Hematopoietic multipotent progenitor cell treated with erythropoietin and hydrocortisone succinate and interleukin-3 and kit ligand, for 17 days (in vitro differentiated cells): ENCODE measurements at places on chromosomes 4 and X.

GRCh38 chr4:24768604-24769003 lies 26.8 kb upstream of the SOD3 start:
- no peak for DNase-seq

GRCh38 chrX:120797188-120797851 lies 78.3 kb downstream of the CT47B1 start:
- no peak for DNase-seq

DNA sequence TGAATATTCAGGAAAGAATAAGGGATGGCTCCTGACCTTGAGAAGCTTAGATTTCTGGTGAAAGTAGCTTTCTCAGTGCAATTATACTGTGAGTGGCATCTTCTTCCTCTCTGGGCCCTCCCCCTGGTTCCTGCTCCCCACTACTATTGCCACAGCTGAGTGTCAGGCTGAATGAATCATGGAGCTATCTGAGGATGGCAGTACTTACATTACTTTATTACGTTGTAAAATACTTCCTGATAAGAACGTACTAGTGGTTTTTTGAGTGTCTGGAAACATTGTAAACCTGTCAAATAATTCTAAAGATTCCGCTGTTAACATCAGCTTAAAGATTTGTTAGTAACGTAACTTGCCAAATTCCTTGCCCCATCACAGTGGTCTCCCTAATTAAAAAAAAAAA lies 36.2 kb downstream of the ARHGAP10 start:
- DNase-seq, result no peak

DNA sequence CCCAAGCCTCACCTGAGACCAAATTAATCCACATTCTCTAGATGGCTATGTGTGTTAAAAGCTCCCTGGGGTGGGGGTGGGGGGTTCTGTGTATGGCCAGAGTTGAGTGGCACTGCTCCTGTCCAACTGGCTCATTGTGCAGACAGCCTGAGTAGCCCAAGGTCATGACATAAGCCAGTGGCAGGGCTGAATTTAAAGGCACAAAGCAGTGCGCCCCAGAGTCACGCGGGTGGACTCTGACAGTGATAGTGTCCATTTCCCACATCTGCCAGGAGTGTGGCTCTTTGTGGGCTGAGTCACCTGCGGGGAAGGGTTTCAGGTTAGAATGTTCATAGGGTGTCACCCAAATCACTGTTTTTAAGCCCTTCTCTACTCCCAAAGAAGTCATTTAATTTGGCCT lies 45.4 kb downstream of the SCD5 start:
- DNase-seq, result no peak

- no peak for DNase-seq
These were observed 56.5 kb downstream of the AGA start for GRCh38 chr4:177385576-177386277.

GRCh38 chr4:182429896-182430295 lies 186.7 kb downstream of the TENM3 start:
- DNase-seq, result no peak

DNA sequence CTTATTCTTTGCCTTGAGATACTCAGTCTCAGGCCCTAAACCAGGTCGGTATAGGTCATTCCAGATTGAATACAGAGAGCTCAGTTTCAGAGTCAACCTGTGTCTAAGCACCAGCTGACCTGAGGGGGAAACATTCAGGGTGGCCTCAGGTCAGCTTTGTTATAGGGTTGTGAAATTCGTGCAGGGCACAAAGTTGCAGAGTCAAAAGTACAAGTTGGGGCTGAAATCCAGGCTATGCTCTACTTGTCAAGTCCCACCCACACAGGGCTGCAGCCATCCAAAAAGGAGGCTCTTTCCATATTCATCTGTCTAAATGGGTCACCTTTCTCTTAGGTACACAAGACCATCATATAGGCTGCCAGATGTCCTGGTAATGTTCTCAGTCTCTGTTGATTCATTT lies 89.7 kb downstream of the ITIH6 start:
- DNase-seq, result no peak

DNA sequence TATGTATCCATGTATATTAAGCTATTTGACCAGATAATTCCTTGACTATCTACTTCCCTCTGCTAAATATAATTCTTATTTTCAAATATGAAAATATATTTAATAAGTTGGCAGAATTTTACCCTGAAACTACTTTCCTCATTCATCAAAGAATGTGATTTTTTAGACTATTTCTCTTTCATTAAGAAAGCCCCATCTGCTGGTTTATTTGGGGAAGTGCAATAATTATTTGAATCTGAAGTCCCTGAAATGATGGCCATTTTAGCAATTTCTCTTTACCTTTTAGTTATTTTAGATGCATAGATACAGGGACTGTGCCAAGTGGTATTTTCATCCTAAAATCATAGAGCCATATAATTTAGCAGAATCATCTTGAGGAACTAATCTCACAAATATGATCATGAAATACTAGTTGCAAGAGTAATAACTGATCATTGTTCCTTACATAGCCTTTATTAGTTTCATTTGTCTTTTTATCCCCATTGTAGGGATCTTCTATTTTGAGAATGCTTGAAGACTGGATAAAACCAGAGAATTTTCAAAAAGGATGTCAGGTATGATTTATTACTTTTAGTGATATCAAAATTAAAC lies 39.0 kb downstream of the ENPEP start:
- peak; percentile 61 for DNase-seq

DNA sequence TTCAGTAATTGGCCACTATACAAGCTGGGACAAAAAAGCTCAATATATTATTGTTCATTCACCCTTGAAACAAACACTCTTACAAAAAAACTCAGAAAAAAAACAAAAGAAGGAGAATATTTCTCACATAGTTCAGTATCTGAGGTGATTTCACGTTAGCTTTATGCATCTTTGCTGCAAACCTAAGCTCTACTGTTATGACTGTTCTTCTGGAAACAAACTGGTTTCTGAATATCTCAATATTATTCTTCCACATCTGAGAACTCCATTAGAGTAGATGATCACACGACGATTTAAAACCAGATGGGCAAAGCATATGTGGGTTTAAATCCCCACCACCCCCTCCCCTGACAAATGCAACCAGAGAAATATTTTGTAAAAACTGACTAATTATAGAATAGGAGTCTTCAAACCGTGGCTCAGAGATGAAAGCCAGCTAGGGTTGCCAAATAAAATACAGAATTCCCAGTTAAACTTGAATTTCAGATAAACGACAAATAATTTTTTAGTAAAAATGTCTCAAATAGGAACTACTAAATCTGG lies 182.0 kb upstream of the FAM241A start:
- no peak for DNase-seq

GRCh38 chr4:137267024-137267423 lies 265.3 kb downstream of the PCDH18 start:
- no peak for DNase-seq

DNA sequence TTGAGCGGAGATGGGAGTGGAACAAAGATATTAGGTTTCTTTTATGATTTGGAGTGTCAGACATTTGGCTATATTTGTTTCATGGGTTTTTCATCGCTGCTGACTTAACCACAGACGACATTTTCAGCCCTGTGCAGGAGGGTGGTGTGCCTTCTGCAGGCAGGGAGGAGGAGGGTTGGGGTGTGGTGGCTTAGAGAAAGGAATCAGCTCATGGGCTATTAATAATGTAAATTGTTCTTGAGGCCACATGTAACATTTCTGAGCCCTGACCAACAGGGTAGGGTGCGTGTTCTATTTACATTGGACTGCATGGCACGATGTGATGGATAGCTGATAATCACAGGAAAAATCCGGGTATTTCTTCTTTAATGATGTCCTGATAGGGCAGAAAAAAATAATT lies 67.6 kb downstream of the POLA1 start:
- DNase-seq, result no peak

- no peak for DNase-seq
These were observed 2.4 kb upstream of the ZFP92 start for GRCh38 chrX:153408871-153409351.

DNA sequence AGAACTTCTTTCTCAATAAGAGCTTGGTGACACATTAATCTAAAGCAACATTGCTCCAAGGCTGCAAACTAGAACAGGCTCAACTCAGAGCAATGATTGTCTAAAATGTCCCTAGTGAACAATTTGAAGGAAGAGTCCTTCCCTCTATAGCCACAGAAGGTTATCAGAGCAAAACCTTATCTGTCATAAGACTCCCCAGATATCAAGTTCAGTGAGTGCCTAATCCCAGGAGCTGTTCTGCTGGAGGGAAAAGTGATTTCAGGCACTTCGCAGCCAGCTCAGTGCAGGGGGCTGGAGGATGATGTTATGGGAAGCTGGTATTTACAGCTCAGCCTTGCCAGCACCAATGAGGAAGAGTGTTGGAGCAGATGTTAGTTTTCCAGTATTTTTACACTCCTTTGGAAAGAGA lies 497.5 kb downstream of the INPP4B start:
- DNase-seq, result no peak

- DNase-seq, result no peak
These were observed 122.6 kb upstream of the CXorf66 start for GRCh38 chrX:140087875-140088274.

- DNase-seq, result no peak
These were observed 104.6 kb upstream of the IGFBP7 start for GRCh38 chr4:57214654-57215411.

DNA sequence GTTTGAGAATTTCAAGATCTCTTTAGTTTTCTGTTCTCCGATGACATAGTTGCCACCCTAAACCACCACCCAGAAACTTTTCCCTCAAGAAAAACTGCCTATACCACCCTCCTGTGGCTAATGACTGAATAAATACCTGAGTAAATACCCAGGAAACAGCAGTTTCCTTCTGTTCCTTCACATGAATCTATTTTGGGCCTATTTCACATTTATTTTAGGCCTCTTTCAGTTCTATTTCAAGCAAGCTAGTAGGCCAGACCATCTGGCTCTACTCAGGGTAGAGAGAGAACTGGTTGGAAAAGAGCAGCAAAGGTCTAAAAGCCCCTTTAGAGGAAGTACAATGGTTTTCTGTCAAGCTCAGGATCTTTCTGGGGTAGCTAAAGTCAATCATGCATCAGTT lies 23.4 kb downstream of the ARHGEF9 start:
- DNase-seq, result no peak

DNA sequence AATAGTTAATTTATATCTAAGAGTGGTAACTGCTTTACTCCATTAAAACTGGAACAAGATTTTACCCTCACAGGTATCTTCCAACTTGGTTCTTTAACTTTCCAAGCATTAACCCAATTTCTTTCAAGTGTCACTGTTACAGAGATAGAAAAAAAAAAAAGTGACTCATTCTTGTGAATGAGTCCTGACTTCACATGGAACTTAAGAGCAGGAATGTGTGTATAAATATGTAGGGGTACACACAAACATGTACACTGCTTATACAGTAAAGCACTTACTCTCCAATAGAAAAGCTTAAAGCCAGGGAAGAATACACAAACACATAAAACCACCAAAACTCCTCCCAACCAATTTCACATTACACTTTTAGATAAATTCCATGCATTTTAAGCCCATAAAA lies 38.8 kb downstream of the TAPT1 start:
- no peak for DNase-seq

- no peak for DNase-seq
These were observed 82.5 kb downstream of the HPRT1 start for GRCh38 chrX:134542485-134542884.

- no peak for DNase-seq
These were observed 585.1 kb upstream of the FRG1 start for GRCh38 chr4:189355590-189355989.

GRCh38 chrX:88072339-88073030 lies 554.9 kb downstream of the KLHL4 start:
- DNase-seq, result no peak

- DNase-seq, result no peak
These were observed 12.9 kb upstream of the CENPVL1 start for GRCh38 chrX:51697397-51697796.

DNA sequence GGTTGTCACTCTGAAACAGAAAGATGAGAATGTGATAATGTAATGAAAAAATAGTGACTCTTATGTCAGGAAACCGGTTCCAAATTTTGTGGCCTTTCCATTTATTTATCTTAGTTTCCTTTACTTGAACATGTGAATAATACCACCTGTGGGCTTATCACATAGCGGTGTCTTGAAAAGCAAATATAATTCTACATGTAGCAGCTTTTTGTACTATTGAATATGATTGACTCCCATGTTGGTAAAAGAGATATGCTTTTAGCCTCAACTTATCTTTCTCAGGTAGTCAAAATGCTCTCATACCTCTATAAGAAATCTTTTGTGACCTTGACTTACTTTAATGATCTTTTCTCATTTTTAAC lies 12.0 kb downstream of the PRDM8 start:
- DNase-seq, result no peak

DNA sequence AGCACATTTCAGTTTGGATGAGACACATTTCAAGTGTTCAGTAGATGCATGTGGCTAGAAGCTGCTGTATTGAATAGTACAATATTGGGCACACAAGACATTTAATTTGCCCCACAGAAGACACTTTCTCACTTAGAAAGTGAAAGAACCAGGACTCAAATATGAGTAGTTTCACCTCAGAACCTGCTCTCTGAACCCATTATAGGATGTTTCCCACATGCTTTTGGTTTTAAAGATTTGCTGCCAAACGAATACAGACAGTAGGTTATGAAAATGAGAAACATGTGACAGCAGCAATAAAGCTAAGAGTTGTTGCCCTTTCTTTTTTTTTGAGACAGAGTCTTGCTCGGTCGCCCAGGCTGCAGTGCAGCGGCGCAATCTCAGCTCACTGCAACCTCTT lies 32.3 kb downstream of the C4orf54 start:
- no peak for DNase-seq

GRCh38 chr4:119337010-119337409 lies 15.1 kb upstream of the FABP2 start:
- DNase-seq, result no peak

- no peak for DNase-seq
These were observed 47.3 kb upstream of the KCNE5 start for GRCh38 chrX:109672239-109672638.

DNA sequence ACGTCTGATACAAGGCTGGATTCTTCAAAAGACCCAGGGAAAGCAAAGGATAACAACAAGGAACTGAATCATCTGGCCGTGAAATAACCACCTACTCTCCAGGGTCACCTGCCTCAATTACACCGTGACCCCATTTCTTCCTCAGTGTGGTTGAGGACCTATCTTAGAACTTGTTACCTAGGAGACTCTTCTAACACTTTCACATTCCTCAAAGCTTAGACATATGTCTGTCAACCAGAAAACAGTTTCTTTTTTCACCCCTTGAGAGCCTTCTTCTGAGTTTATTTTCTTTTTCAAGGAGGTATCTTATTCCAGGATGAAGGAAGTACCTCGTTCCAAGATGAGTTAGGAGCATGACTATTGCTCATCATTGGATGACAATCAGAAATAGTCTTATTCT lies 337.8 kb downstream of the ARHGAP24 start:
- no peak for DNase-seq

DNA sequence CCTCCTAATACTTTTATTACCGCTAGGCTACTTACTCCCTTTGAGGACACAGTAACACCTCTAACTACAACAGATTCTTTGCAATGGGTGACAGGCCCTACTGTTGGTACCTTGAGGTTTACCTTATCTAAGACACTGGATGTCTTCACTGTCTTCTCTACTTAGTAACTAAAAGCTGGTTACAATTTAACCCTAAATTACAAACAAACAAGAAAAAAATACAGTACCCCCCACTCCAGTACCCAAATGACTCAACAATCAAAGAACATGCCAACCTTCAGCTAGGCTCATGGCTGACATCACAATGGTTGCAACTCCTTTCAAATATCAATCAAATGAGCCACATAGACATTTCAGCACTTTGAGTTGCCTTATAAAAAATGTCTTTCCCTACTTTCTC lies 198.0 kb downstream of the GUCY2F start:
- no peak for DNase-seq

- DNase-seq, result no peak
These were observed 290.3 kb upstream of the LDB2 start for GRCh38 chr4:17188547-17189400.
